ENCODE measurements at places on chromosomes 3 and 15.

GRCh38 chr3:184652465-184652864, 59.4 kb downstream of the MAGEF1 start:
- no peak for DNase-seq

DNA sequence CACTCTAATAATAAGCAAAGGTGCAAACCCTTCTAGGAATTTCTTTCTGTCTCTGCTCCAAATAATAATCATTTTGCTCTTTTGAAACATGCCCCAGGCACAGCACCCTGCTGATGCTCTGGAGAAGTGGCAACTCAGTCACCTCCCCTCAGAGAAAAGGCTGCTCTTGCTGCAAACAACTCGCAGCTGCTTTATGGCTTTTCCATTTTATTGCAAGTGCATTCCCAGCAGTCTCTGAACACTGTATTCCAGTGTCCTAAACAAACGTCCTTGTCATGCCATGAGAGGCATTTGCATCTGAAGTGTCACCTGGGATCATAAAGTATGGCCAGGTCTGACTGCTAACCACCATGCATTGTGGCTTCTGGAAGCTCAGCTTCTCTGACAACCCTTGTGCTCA, 358.1 kb upstream of the TRIM42 start:
- no peak for DNase-seq

DNA sequence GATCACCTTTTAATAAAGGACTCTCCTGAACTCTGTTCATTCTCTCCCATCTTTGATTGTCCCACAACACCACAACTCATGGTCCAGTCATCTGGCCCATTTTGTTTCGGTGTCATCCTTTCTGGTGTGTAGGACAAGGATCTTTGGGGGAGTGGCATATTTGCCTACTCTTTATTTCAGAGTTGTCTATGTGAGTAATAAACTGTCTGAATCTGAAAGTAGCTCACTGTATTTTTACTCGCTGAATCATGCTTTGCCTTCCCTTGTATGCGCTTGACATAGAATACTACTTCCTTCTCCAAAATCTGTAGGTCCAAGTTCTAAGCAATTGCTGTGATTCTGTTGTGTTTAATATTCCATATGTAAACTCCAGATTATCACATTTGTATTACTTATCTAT, 29.9 kb upstream of the NOX5 start:
- DNase-seq: no peak

GRCh38 chr3:65604863-65605526, 433.7 kb downstream of the MAGI1 start:
- DNase-seq: no peak

DNA sequence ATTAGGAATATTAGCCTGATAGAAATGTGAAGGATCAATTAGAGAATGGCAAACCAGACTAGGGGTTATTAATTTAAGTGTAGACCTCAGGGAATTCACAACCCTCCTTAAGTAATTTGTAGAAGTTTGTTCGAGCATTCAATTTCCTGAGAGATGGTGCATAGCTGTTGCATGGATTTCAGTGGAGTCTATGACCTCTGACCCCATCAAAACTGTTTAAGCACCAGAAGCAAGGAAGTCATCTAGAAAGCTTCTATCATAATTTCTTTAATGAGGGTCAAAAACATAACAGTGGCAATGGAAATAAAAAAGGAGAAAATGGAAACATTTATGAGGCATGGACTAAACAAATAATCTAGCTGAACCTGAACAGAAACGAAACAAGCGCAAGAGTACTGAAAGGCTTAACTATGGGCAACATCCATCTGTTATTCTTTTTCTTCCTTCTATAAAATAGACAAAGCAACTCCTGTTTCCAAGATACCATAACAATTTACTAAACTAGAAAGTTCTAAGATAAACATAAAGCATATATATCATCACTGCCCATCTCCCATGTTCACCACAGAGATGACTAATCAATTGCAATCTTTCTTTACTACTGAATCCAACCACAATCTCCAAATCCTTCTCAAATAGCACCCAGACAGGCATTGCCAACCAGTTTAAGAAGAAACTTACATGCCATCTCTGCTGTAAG, 151.4 kb downstream of the THRB start:
- no peak for DNase-seq

DNA sequence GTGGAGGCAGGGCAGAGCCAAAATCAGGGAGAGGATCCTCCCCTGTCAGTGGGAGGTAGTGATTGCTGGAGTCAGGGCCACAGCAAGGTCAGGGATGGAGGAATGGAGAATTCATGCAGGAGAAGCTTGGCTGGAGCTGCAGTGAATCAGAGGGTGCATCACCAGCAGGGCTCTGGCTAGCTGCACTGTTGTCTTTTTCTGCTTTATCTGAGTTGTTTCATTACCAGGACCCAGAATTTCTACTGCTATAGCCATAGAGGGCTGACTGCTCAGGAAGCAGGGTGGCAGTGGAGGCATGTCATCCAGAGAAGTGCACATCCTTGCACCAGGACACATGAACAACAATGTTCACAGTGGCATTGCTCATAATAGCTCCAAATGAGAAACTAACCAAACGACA, 113.5 kb upstream of the GALNT15 start:
- DNase-seq: no peak

- no peak for DNase-seq
These were observed 211.7 kb downstream of the ABHD5 start for GRCh38 chr3:43902415-43902814.

DNA sequence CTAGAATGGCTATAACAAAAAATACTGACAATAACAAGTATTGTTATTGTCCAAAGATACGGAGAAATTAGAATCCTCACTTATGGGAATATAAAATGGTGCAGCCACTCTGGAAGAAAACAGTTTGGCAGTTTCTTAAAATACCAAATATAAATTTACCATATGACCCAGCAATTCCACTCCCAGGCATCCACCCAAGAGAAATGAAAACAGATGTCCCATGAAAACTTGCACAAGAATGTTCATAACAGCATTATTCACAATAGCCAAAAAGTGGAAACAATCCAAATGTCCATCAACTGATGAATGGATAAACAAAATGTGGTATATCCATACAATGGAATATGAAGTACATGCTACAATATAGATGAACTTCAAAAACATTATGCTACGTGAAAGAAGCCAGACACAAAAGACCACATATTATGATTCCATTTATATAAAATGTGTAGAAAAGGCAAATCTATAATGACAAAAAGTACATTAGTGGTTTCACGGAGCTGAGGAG, 9.4 kb downstream of the AAGAB start:
- no peak for DNase-seq

Measured in endothelial cell (in vitro differentiated cells).